Stimulated activated CD4-positive, alpha-beta T cell treated with anti-CD3 and anti-CD28 coated beads, Interleukin-4, amount 100 ng/mL, for 4 hours (primary cell): ENCODE measurements at places on chromosomes 11 and 22.
A peak's percentile ranks its signal among the peaks of the same experiment; 100 is the strongest.

DNA sequence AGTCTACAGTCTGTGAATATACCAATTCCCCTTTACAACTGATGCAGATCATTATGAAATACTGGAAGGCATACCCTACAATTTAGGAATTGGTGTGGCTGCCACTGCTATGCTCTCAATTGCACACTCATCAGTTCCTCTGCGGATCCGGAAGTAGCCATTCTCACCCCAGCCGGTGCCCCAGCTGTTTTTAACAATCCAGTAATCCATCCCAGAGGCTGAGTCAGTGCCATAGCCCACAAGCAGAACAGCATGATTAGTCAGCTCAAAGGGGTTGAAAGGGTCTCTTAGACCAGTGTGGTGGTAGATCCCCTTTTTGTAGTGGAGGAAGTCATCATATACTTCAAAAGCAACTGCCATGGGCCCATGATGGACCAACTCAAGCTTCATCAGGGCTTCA lies 43.6 kb downstream of the CTSC start:
- no peak for DNase-seq

- no peak for DNase-seq
These were observed 32.3 kb upstream of the SORL1 start for GRCh38 chr11:121419836-121420235.

DNA sequence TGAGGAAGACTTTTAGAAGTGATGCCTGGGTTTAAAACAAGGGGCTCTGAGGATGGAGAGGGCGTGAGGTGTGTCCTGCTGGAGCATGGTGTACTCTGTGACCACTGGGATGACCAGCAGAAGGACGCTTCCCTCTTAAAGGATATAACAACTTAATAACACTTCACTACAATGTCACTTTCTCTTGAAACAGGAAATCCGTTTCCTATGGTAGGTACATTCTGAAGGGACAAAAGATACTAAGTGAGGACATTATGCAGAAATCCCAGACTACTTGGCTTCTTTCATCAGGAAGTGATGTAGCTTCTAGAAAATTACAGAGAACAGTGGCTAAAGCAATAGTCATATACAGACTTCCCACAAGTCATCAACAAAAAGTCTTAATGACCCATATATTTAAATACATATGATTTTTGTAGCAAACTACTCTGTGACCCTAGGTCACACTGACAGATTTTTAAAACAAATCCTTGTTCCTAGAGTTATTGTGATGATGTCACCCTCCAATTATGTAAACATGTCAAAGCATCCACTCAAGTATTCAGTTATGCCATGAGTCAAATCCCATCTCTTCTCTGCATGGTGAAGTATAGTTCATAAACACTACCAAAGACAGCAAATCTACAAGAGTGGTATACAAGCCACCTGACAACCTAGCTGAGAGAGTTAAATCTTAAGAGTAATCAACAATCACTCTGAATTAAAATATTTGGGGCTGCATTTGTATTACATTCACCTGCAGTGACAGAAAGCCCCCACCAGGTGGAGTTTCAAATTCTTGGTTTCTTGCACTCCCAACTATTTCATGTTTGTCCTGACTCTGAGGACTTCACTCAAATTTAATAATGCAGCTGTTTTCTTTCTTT lies 32.8 kb downstream of the PITPNB start:
- DNase-seq: peak; percentile 26

- no peak for DNase-seq
These were observed 73.3 kb downstream of the GLYATL1 start for GRCh38 chr11:59012398-59013265.

GRCh38 chr22:37126383-37126782 lies 16.9 kb upstream of the TMPRSS6 start:
- DNase-seq: no peak

- DNase-seq: no peak
These were observed 62.0 kb downstream of the FDX1 start for GRCh38 chr11:110491577-110492320.

DNA sequence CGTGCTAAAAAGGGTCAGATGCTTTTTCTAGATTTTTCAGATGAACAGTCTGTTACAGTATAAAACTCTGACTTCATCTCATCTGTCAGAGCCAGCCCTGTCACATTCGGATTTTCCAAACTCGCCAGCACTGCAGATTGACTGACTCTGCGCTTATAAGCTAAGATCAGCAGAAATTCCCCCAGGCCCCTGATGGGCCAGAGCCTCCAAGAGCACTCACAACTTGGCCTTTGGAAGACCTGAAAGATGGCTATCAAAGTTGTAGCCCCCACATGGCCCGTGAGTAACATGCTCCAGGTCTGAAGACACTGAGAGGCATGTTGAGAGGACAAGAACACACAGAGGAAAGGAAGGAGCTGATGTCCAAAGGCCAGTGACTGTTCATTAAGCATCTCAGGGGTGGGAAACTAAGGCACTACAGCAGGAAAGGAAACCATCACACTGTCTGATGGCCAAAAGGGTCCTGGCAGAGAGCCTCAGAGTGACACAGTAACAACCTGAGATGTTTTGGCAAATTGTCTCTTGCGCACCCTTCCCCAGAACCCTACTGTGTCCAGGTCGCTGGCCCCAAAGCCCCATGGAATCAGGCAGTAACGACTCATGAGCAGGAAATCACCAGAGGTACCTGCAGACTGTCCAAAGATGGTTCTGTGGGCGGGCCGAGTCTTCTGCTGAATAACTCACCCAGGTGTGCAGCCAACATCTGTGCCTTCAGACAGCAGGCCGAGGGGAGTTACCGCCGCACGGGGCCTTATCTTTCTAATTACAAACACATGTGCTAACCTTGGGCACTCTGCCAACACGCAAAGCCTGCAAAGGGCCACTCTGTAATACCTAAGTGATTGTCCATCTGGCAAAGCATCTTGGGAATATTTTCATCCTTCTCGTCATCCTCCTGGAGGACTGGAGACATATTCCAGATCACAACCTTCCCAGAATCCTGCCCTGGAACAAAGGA lies 23.6 kb downstream of the HIRA start:
- DNase-seq: no peak

DNA sequence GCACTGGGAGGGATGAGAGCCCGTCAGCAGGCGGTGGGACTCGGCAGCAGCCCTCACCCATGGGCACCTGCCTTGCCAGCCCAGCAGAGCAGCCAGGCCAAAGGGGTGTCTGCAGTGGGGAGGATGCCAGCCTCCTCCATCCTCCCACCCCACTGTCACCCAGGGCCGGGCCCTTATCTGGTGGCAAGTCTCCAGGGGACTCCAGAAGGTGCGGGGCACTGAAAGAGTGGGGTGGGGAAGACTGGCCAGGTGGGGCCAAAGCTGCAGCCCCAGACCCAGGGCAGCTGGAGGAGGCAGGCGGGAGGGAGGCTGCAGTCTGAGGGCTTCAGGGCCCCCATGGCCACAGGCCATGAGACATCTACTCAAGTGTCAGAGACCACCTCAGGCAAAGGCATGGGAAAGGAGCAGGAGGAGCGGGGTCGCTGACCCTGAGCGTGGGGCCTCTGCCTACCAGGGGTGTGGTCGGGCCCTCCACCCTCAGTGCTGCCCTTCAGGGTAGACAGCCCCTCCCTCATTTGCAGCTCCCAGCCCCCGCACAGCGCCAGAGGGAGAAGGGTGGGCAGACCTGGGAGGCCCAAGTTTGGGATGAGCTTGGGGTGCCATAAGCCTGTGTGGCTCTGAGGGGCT lies 3.5 kb downstream of the DGCR6L start:
- no peak for DNase-seq

GRCh38 chr22:36065775-36066544 lies 37.3 kb upstream of the RBFOX2 start:
- peak; percentile 62 for DNase-seq

GRCh38 chr22:45067731-45068130 lies 57.9 kb upstream of the PHF21B start:
- DNase-seq: no peak

DNA sequence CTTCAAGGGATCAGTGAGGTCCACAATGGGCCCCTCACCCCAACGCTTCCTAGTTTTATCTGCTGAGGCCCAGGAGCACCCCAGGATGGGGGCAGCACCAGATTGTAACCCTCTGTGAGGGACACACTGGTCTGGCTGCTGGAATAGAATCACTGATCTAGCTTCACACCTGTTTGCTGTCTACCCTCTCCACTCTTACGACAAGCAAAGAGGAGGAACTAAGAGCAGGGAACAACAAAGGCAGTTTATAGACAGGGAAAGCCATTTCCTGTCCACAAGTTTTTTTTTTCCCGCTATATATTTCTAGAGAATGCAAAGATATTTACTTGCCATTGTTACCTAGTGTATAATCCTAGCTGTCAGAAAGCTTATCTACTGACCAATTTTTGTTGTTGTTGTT lies 61.0 kb upstream of the CRTAM start:
- no peak for DNase-seq

DNA sequence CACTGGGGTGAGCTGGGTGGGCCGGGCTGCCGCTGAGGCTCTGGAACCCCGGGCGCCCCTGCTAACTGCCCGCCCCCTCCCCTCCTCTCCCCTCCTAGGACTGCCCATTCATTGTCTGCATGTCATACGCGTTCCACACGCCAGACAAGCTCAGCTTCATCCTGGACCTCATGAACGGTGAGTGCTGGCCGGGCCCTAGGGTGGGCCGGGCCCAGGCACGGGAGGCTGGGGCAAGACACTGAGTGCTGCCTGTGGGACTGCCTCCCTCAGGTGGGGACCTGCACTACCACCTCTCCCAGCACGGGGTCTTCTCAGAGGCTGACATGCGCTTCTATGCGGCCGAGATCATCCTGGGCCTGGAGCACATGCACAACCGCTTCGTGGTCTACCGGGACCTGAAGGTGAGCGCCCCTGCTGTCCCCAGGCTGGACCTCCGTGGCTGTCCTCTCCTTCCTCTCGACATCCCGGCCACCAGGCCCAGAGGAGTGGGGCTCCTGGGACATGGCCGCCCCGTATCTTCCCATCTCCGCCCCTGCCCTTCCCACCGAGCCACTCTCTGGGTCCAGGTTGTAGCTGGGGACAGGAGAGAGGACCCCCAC lies 7.5 kb upstream of the ANKRD13D start:
- no peak for DNase-seq

GRCh38 chr11:29163231-29163630 lies 853.6 kb downstream of the KCNA4 start:
- DNase-seq: no peak

DNA sequence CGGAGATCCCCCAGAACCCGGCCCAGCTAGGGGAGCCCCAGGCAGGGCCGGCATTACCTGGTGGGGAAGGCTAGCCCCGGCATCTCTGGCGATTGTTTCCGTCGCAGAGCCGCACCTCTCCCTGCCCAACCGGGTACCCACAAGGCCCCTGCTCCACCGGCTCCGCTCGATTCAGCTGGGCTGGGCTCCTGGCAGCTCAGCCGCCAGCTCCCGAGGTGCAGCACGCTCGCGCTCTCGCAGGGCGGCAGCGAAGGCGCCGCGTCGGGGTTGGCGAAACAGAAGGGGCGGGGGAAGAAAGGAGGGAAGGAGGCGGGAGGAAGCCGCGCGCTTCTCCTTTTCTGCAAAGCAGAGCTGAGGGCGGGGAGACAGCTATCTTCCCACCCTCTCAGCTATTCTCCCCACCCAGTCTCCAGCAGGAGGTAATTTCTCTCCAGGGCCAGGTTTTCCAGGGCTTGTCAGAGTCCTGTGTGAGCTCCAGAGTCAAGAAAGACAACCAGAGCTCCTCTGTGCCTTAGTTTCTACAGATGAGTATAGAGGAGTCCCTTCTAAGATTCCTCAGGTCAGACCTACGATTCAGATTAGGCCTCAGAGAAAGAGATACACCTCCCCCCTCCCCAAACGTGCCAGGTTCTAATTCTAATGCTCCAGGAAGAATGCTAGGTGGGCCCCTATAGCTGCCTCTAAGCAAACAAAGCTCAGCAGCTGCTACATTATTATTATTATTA lies 62.0 kb downstream of the PAK1 start:
- DNase-seq: peak; percentile 75

GRCh38 chr11:43532041-43532440 lies 148.5 kb upstream of the HSD17B12 start:
- DNase-seq: no peak

GRCh38 chr11:10298342-10298741 lies 4.3 kb upstream of the SBF2 start:
- peak; percentile 32 for DNase-seq

DNA sequence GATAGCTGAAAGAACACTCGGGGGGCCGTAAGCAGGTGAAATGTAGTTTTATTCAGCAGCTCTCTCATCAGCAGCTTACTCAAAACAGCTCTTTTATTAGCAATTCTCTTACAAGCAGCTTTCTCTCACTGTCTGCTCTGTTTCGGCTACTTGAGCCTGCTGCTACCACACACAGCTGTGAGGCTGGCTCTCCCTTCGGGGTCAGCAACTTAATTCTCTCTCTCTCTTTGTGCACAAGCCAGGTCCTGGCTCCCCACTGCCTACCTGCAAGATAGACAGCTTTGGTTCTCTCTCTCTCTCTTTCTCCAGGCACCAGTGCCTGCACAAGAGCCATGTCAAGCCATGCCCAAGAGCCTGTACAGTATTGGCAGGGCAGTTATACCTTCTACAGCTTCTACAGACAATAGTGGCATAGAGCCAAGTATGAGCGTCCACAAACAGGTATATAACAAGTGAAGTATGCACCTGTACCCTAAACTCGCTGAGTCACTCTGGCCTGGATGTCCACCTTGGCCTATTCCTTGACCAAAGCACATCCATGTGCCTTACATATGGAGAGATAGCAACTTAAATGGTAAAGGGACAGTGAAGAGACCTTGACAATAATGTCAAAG lies 110.8 kb downstream of the MTNR1B start:
- no peak for DNase-seq

DNA sequence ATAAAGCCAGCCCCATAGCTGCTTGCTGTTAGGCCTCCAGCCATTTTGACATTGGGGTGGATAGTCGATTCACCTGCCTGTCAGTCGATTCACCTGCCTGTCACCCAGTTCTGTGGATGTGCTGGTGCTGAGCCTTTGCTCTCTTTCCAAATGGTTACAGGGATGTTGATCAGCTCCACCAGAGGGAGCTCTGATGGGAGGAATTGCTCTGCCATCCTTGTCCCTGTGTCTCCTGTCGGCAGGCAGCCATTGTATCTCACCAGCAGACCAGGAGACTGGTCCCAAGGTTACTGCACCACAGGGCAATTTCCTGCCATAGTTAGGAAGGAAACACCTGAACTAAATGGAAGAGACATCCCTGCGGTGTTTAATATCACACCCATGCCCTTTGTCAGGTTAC lies 6.1 kb downstream of the MPEG1 start:
- DNase-seq: no peak

- DNase-seq: no peak
These were observed 663 bp downstream of the MRGPRG start for GRCh38 chr11:3217818-3218482.
